ENCODE measurements at places on chromosomes 12 and 14.

DNA sequence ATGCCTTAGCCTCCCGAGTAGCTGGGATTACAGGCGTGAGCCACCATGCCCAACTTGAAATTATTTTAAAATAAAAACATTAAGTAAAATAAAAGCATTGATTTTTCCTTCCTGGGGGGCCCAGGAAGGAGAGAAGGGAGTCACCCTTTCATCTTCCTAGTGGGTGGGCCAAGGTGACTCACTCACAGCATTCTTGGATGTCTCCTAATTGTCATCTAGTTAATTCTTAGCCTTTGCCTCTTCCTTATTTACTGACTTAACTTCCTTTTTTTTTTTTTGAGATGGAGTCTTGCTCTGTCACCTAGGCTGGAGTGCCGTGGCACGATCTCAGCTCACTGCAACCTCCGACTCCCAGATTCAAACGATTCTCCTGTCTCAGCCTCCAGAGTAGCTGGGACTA, 29.2 kb downstream of the TMEM120B start:
- no peak for DNase-seq

DNA sequence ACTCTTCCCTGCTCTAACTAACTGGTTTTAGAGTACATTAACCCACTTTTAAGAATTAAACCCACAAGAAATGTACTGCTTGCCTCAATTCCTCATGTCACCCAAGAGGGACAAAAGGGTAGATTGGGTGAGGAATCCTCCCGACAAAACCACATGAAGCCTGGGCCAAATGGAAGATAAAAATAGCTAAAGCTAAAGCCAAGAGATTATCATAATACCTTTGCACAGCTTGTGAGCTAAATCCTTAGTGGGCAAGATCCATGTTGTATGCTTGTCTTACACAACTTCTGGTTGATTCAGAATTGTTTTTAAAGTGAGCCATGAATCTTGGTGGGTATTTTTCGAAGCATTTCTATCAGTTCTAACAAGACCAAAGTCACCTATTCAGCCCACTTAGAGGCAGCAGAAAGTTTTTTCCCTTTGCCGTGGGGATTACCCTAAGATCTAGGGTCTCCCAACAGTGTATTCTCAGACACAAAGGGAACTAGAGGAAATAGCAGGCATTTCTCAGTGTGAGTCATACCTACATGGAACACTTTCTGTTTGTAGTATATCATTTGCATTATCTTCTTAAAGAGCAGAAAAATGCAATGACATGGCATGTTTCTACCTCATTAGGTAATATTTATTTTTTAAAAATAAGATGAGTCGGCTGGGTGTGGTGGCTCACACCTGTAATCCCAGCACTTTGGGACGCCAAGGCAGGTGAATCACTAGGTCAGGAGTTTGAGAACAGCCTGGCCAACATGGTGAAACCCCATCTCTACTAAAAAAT, 616.6 kb downstream of the KCNH5 start:
- DNase-seq = no peak

GRCh38 chr14:90060965-90061684, 669 bp upstream of the KCNK13 start:
- no peak for DNase-seq

DNA sequence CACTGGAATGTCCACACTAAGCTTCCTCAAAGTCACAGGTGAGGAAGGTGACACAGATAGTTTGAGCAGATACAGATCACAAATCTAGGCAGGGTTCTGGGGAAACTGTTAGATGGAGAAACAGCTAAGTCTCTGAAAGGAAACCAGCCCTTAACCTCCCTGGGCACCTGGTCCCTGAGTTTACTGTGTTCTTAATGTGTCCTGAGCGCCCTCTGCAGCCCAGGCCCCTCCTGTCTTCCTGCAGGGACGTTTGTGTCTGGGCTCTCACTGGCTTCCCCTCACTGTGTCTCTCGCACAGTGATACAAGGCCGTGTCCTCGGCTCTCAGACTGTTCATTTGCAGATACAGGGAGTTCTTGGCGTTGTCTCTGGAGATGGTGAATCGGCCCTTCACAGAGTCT, 684.3 kb downstream of the TMEM121 start:
- DNase-seq = no peak

- no peak for DNase-seq
Observed at GRCh38 chr14:80271389-80271788, 60.1 kb upstream of the DIO2 start.

- no peak for DNase-seq
Observed at GRCh38 chr12:72330784-72331183, 58.6 kb downstream of the TRHDE start.

GRCh38 chr12:104722601-104723534, 235.2 kb downstream of the SLC41A2 start:
- DNase-seq = no peak

DNA sequence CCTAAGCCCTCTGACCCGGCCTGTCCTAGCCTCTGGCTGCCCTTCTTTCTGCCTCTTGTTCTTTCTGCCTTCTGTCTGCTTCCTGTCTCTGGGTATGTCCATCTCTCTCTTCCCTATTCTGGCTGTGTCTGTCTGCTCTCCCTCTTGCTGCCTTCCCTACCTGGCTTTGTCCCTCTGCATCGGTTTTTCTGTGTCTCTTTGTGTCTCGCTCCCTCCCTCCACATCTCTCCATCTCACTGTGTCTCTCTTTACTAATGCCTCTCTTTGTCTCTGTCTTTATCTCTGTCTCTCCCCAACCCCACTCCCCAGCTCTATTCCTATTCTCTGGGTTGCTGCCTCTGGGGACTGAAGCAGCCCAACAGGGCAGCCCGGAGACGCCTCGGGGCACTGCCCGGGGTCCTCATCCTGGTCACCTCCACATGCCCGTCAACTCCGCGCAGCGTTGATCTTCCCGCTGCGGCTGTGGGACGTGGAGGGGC, 10.1 kb downstream of the SHMT2 start:
- no peak for DNase-seq

DNA sequence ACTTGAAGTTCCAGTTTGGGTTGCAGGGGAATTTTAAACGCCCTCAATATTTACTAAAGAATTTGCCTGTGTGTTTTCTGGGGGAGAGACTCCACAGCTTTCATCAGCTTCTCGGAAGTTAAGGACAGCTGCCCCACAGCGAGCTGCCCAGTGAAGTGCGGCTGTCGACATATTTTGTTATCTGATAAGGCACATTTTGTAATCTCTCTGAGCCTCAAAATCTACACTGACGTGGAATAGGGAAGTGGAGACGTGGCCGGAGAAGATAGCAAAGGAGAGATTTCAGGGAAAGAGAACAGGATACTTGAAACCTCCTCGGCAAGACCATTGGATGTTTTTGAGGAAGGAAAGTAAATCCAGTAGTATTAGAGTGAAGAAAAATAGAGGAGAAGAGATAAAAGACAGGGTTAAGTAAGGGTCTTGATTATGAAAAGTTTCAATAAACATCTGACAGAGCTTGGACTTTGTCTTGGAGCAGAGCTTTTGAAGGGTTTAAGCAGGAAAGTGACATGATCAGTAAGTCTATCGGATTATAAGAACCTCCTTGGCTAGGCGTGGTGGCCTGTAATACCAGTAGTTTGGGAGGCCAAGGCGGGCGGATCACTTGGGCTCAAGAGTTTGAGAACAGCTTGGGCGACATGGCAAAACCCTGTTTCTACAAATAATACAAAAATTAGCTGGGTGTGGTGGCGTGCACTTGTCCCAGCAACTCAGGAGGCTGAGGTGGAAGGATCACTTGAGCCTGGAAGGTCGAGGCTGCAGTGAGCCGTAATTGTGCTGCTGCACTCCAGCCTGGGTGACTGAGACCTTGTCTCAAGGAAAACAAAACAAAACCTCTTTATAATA, 1.1 kb downstream of the POLR3B start:
- no peak for DNase-seq

DNA sequence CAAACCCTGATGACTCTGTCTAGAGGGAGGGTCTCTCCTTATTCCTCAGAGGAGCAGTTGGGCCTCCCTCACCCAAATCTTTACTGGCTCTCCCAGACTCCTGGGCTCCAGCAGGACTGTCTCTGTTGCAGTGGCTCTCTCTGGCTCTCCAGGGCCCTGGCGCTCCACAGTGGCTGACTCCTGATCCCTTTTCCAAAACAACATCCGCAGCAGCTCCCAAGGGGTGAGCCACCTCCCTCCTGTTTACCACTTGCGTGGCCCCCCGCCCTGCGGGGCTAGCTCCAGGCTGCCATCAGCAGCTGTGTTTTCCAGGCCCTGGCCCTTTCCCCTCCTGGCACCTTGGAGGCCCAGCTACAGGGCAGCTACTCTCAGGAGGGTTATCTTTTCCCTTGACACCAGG, 123.5 kb downstream of the CALM1 start:
- no peak for DNase-seq

DNA sequence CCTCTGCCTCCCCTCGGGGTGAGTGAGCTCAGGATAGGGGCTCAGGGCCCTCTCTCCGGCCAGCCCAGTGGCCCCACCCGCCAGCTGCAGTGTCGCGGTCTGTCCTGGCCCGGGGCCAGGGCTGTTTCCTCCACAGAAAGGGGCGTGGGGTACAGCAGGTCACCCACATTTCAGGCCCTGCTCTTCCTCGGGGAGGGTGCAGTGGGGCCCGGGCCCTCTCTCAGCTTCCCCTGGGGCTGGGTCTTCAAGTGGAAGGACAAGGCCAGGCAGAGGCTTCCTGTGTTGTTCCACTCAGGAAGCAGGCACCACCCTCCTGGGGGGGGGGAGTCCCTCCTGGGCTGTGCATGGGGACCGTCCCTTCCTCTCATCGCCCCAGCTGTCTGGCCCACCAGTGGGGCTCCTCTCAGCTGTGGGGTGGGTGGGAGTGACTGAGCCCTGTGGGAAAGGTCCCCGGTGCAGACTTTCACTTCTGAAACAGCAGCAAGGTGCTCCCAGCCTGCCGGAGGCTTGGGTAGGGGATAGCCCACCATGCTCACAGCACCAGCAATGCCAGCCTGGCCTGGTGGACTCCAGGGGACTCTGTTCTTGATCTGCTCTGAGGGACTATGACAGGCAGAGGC, 3.7 kb downstream of the GPR132 start:
- DNase-seq = peak; percentile 42

- DNase-seq = peak; percentile 48
Observed at GRCh38 chr14:67837011-67837624, 17.5 kb downstream of the RAD51B start.

GRCh38 chr14:54808326-54809161, 94.1 kb downstream of the GCH1 start:
- DNase-seq = no peak

GRCh38 chr12:63948211-63948610, 103.7 kb downstream of the SRGAP1 start:
- DNase-seq = no peak

- DNase-seq = no peak
Observed at GRCh38 chr14:33992274-33993007, 41.6 kb upstream of the EGLN3 start.

DNA sequence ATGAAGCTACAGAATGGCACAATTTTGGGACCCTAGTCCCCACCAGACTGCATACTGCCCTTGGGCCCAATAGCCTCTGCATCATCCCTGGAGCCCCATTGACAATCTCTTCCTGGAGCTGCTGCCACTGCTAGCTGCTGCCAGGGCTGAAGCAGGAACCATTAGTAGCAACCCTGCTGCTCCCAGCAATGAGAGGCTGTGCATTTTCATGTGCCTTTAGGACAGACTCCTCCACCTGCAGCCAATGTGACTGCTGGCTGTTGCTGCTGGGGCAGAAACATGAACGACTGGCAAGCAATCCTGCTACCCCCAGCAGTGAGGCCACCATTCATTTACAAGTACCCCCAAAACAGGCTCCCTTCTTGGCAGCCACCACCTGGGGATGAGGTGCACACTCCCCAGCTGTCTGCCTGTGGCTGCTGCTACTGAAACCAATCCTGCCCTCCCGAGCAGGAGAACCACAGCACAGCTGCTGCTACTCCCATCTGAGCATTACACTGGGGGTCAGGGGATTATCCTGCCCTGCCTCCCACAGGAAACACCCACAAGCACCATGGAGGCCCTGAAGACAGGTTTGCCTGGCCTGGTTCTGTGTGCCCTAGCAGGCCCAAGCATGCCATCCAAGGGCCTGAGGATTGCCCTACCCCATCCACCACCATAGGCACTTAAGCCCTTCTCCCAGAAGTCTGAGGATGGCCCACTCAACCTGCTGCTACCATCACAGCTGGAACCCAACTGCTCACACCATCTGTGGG, 181.0 kb downstream of the MYRFL start:
- DNase-seq = no peak

DNA sequence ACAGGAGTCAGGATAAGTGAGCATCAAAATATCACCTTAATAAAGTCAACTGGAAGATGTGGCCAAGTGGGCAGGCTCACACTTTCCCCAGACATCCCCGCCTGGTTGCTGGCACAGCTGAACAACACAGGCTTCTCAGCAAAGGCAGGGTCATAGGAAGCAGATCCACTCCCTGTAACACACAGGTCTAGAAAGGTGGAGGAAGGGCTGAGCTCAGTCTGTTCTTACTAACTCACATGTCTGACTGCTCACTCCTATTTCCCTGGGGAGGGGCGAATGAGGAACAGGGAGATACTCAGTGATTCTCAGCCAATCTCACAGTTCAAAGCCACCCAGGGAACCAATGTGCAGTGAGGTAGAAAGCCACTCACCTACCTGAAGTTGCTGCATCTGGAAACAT, 45.0 kb upstream of the AMN1 start:
- DNase-seq = no peak

DNA sequence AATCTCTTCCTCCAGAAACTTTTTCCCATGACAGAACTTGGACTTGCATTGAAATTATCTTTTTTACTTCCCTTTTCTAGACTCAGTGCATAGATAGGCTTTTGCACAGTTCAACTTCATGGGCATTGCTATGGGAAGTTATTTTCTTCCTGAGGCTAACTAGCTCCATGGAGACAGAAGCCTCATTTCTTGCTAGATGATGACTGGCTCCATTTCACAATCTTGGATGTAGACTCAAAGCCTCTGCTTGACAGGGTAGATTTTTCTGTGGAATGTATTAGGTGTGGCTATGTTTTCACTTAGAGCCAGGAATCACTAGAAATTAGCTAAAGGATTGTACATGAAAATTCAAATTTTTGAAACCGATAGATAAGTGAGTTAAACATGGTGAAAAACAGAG, 884.1 kb upstream of the MGAT4C start:
- no peak for DNase-seq

GRCh38 chr12:1660304-1661187, 30.3 kb upstream of the ADIPOR2 start:
- peak; percentile 52 for DNase-seq

- DNase-seq = no peak
Observed at GRCh38 chr14:37343307-37344094, 145.8 kb downstream of the MIPOL1 start.

GRCh38 chr12:28800129-28800528, 348.9 kb upstream of the FAR2 start:
- DNase-seq = no peak

DNA sequence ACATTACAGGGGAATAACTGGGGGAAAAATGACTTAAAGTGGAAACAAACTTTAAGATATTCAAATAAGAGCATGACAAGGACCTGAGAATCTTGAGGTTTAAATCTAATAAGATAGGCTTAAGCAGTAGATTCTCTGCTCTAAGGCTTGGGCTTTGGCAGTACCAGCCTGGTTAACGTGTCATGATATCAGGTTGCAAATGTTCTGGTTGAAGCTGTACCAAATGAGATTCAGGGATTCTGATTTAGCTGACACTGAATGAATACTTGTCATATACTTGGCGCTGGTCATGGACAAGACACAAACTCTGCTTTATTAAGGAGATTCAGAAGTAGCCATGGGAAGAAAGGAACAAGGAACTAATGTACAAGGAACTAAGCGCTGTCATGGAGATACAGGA, 6.1 kb downstream of the TCP11L2 start:
- DNase-seq = no peak

GRCh38 chr12:12600659-12601058, 11.0 kb upstream of the CREBL2 start:
- DNase-seq = no peak

Data from activated CD4-positive, alpha-beta T cell treated with anti-CD3 and anti-CD28 coated beads, Interleukin-2, amount 50 U/mL, for 1 hour (primary cell).